Hematopoietic multipotent progenitor cell (in vitro differentiated cells): ENCODE measurements at places on chromosomes 12 and 14. TPM values are rescaled to one million over a fixed set of nuclear protein-coding genes. Genes with fewer than 3 reads are reported as not detected.

GRCh38 chr14:75877884-75878283, 103.9 kb downstream of the TGFB3 start:
- DNase-seq = no peak

GRCh38 chr14:35343702-35344101, 51.5 kb downstream of the PSMA6 start:
- no peak for DNase-seq

GRCh38 chr12:89392391-89392790, 40.1 kb upstream of the DUSP6 start:
- DNase-seq = no peak

- DNase-seq = no peak
Observed at GRCh38 chr12:3249081-3249800, 172.1 kb downstream of the TSPAN9 start.

DNA sequence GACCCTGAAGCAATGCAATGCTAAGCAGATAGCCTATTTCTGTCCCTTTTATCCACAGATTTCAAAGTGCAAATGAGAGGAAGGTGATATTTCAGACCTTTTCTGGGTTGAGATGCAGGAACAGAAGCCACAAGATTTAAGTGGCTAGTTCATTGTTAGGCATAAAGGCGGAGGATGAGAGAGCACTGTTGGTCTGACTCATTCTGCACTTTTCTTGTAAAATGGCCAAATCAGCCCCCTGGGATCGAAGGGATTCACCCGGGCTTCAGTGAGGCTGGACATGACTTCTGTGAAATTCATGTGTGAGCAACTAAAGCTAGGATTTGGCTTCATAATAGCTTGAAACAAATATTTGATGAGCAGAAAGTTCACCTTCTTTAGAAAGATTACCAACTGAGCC, 101.9 kb upstream of the OVCH1 start:
- no peak for DNase-seq

DNA sequence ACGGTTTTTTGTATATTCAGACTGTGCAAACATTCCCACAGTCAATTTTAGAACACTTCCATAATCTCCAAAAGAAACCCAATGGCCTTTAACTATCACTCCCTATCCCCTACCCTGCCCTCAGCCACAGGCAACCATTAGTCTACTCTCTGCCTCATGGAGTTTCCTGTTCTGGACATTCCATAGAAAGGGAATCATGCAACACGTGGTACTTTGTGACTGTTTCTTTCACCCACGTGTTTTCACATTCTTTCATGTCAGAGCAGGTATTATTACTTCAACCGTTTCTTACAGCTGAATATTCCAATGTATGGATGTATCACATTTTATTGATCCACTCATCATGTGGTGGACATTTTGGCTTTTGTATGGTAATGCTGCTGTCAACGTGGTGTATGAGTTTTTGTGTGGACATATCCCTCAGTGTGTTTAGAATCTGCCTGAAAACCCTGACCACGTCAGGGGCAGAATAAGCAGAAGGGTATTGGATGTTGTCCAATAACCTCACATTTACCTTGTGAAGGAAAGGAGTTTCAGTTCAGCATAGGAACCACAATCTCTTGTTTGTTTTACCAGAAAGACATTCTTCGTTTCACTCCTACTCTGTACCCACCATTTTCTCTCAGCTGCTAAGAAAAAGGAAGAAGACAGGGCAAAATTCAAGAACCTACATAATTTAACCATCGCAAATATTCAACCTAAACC, 107.5 kb upstream of the DYRK2 start:
- DNase-seq = no peak

DNA sequence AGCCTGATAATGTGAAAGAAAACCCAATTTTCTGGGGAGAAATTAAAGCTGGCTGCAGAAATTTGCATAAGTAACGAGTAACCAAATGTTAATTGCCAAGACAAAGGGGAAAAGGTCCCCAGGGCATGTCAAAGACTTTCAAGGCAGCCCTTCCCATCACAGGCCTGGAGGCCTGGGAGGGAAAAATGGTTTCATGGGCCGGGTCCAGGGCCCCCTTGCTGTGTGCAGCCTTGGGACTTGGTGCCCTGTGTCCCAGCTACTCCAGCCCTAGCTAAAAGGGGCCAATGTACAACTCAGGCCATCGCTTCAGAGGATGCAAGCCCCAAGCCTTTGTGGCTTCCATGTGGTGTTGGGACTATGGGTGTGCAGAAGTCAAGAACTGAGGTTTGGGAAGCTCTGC, 96.5 kb downstream of the PPP1R12A start:
- no peak for DNase-seq

SCAF11 gene
- 50.9 TPM for total RNA-seq

- no peak for DNase-seq
Observed at GRCh38 chr12:32891526-32891925, 5.1 kb downstream of the PKP2 start.

- DNase-seq = no peak
Observed at GRCh38 chr12:114344303-114344663, 61.7 kb downstream of the TBX5 start.

DNA sequence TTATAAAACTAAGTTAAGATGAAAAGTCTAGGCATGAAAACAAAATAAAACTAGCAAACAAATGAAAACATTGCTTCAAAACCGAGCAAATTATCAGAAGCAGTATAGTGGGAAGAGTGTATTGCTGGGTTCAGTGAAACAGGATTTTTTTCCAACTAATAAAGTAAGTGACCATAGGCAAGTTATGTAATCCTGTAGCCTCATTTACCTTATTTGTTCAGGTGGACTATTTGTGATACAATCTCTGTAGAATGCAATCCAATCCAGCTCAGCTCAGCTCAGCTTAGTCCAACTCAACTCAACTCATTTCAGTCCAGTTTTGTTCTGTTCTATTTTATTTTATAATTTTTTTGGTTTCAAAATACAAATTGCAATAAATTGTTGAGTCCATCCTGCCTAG, 276.7 kb upstream of the LRIG3 start:
- DNase-seq = no peak

TAC3 gene
- not detected for total RNA-seq

DIO2 gene
- under 0.01 TPM for total RNA-seq

LRRC10 gene
- total RNA-seq = not detected

DNA sequence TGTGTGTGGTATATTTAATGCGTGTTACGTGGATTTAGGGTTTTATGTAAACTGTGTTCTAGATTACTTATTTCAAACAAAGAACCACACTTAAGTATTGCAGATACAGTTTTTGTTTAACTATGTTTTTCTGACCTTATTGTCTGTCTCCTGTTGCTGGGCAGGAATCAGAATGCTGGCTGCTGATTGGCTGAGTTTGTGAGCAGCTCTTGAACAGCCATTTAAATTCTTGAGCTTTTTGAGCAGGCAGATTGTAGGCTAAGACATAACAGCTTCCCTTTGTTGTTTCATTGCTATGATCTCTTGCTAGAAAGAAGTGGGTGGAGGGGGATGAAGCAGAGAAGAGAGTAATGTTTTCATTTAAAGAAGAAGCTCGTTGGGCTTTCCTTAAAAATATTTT, 52.2 kb downstream of the ATF7IP start:
- DNase-seq = no peak

FOXA1 gene
- total RNA-seq = 0.27 TPM

DNA sequence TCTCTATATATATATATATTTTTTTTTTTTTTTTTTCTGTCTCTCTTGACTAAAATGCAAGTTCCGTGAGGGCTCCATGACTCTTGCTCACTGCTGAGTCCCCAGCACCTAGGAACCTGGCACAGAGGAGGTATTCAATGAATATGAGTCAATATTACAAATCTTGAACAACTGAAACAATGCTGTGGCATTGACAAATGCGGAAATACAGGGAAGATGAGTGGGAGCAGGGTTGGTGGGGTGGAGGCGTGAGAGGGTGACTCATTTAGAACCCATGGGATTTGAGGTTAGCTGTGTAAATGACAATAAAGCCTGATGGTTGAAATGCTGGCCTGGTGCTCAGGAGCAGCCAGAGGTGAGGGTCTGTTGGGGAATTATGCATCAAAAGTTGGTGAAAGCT, 121.7 kb upstream of the FUT8 start:
- DNase-seq = no peak

EFS gene
- under 0.01 TPM for total RNA-seq

GRCh38 chr12:22672951-22673350, 48.0 kb downstream of the ETNK1 start:
- no peak for DNase-seq

TCP11L2 gene
- 60.1 TPM for total RNA-seq

GRCh38 chr14:19878029-19878642, 3.2 kb downstream of the OR4K2 start:
- peak; percentile 0 for DNase-seq

DNA sequence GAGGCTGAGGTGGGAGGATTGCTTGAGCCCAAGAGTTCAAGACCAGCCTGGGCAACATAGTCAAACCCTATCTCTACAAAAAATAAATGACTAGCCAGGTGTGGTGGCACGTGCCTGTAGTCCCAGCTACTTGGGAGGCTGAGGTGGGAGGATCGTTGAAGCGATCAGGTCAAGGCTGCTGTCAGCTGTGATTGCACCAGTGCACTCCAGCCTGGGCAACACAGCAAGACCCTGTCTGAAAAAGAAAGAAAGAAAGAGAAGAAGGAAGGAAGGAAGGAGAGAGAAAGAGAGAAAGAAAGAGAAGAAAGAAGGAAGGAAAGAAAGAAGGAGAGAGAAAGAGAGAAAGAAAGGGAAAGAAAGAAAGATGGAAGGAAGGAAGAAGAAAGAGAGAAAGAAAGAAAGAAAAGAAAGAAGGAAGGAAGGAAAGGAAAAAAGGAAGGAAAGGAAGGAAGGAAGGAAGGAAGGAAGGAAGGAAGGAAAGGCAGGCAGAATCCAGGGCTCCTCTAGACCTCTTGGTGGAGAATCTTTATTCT, 71.5 kb upstream of the FBRSL1 start:
- no peak for DNase-seq

ZDHHC22 gene
- not detected for total RNA-seq

DNA sequence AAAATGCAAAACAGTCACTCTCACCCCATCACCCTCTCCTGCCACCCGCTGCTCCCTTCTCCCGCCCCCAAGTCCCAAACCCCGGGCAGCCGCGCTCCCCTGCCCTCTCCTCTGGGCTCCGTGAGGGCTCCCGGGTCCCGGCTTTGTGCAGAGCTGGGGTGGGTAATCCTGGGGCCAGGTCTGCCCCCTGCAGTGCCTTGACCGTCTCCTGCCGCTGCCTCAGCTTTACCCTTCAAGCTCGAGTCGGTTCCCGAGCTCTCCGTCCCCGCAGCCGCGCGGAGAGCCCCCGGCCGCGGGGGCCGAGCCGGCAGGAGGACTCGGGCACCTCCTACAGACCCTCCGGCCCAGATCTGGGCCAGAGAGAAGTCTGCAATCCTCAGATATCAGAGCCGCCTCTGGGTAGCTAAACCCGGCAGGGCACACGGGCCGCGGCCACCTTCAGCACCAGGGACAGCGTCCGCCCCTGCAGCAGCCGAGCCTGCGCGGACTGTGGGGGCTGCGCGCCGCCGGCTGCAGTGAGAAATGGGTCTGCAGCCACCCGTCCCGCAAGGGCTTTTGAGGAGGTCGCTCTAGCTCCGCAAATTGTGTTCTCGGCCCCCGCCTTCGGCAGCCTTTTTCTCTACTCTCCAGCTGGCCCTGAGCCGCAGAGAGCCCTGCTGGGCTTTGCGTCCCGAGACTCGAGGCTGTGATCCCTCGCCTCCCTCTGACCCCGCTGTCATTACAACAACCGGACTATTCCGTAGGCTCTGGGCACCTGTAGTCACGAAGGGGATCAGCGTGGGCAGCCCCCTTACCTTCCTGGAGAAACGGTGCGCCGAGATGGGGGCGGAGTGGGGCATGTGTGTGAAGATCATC, 1.2 kb downstream of the PRMT8 start:
- peak; percentile 83 for DNase-seq

- no peak for DNase-seq
Observed at GRCh38 chr12:6452245-6452943, 552 bp downstream of the TAPBPL start.

CCDC197 gene
- total RNA-seq = not detected

GRCh38 chr14:94598816-94599655, 13.2 kb upstream of the SERPINA3 start:
- no peak for DNase-seq

DNA sequence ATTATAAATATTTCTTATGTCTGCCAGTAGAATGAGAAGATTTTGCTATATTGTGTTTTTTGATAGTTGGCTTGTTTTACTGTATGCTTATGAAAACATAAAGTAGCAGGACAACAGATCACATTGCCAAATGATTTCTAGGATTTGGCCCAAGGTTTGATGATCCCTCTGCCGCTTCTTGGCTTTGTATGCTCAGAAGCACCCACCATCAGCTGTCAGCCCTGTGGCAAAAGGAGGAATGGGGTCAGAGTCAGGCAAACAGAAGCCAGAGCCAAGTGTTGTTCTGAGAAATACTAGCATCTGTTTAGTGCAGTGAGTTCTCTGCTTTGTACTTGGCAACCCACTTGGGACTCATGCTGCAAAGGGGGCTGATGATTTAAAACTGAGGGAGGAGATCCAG, 152.2 kb downstream of the PDE3A start:
- DNase-seq = no peak

DNA sequence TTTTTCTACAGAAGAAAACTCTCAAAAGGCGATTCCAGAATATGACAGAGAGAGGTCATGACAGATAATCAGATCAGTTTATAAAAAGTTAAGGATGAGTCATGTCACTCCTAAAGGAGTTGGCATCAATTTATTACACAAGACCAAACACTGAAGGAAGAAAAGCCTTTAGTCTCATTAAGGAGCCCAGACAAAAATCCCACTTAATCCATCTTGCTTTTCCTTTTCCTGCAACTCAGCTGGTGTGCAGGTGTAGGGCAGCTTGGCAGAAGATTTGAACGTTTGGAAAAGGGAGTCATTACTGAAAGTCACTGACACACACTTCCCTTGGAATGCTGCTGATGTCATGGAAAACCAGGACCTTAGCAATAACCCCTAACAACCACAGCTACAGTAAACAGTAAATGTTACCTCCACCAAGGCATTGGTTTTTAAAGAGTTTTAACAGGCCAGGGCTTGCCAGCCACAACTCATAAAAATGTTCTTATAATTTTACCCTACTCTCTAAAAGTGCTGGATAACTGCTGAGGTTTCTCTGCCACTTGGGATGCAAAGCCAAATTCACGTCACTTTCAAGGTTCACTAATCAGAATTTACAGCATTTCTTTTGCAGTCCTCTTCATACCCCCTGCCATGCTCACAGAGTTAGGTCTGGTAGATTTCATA, 320.6 kb downstream of the RAD51B start:
- DNase-seq = no peak
